A549 treated with Mapracorat at 1 μM for 4 hours (cell line): ENCODE measurements at places on chromosomes 11 and 22. TPM values are rescaled to one million over a fixed set of nuclear protein-coding genes. Genes with fewer than 3 reads are reported as not detected.

The TESMIN gene
- 3.3 to 7.6 TPM (median 6.7 TPM) in 5 replicates for total RNA-seq

The PLAAT5 gene
- not detected in 5 replicates for total RNA-seq

The KDELR3 gene
- 17.2 to 20.9 TPM (median 19.8 TPM) in 5 replicates for total RNA-seq

The ANO1 gene
- total RNA-seq = 1.6 to 2.4 TPM (median 2.2 TPM) in 5 replicates

The NRXN2 gene
- total RNA-seq = 0.16 to 0.62 TPM (median 0.35 TPM) in 5 replicates

The OR51B5 gene
- total RNA-seq = 0.13 TPM in 2 of 5 replicates, not detected in the others

The OR5W2 gene
- total RNA-seq = not detected in 5 replicates

The ELMOD1 gene
- 0.17 to 0.39 TPM (median 0.36 TPM) in 5 replicates for total RNA-seq

The SOX10 gene
- not detected in 5 replicates for total RNA-seq

The MOB2 gene
- total RNA-seq = 40.5 to 47.5 TPM (median 42.1 TPM) in 5 replicates

The HBG2 gene
- total RNA-seq = not detected in 5 replicates

The ALX4 gene
- 2.0 to 2.7 TPM (median 2.6 TPM) in 5 replicates for total RNA-seq

The SEC14L6 gene
- not detected in 5 replicates for total RNA-seq

The TRPC6 gene
- total RNA-seq = 0.60 to 0.96 TPM (median 0.73 TPM) in 5 replicates

The KLHL35 gene
- 0.63 to 1.5 TPM (median 1.3 TPM) in 5 replicates for total RNA-seq

The PATE4 gene
- not detected in 5 replicates for total RNA-seq

The LAMTOR1 gene
- 134 to 155 TPM (median 136 TPM) in 5 replicates for total RNA-seq

The KCNK7 gene
- total RNA-seq = 0.28 to 1.5 TPM (median 0.86 TPM) in 5 replicates

The ADM2 gene
- 0.44 to 0.68 TPM (median 0.51 TPM) in 5 replicates for total RNA-seq

The RPS6KB2 gene
- 39.1 to 52.9 TPM (median 48.1 TPM) in 5 replicates for total RNA-seq

The ZNRF3 gene
- total RNA-seq = 5.0 to 8.3 TPM (median 7.1 TPM) in 5 replicates

The GRAMD1B gene
- total RNA-seq = 22.3 to 32.7 TPM (median 32.0 TPM) in 5 replicates

The CARD16 gene
- not detected in 5 replicates for total RNA-seq

The LRRC75B gene
- total RNA-seq = 5.5 to 9.0 TPM (median 8.1 TPM) in 5 replicates

The SCARF2 gene
- 0.83 to 1.2 TPM (median 0.97 TPM) in 5 replicates for total RNA-seq

The ARHGAP20 gene
- total RNA-seq = 0.02 to 0.06 TPM in 2 of 5 replicates, not detected in the others

The KCTD14 gene
- 1.4 to 2.1 TPM (median 1.6 TPM) in 5 replicates for total RNA-seq

The TMEM86A gene
- total RNA-seq = 0.34 to 0.59 TPM (median 0.42 TPM) in 5 replicates

The APOBEC3B gene
- 27.0 to 32.6 TPM (median 28.8 TPM) in 5 replicates for total RNA-seq

The ZNRD2 gene
- total RNA-seq = 68.0 to 80.1 TPM (median 75.2 TPM) in 5 replicates

The DNAJB7 gene
- not detected in 5 replicates for total RNA-seq

The DCHS1 gene
- total RNA-seq = 0.06 to 0.12 TPM (median 0.10 TPM) in 5 replicates

The FLRT1 gene
- 0.03 to 0.10 TPM (median 0.06 TPM) in 4 of 5 replicates, not detected in the other for total RNA-seq

The TREH gene
- not detected in 5 replicates for total RNA-seq

The UVRAG gene
- 10.1 to 12.4 TPM (median 10.4 TPM) in 5 replicates for total RNA-seq

The OR6M1 gene
- total RNA-seq = not detected in 5 replicates

The MFNG gene
- 1.2 to 2.7 TPM (median 1.9 TPM) in 5 replicates for total RNA-seq

The SLC7A4 gene
- total RNA-seq = not detected in 5 replicates

The SPTBN2 gene
- 8.7 to 10.7 TPM (median 9.7 TPM) in 5 replicates for total RNA-seq

The UBQLNL gene
- not detected in 5 replicates for total RNA-seq

The ANO3 gene
- total RNA-seq = 0.04 to 0.10 TPM in 2 of 5 replicates, not detected in the others

The RCOR2 gene
- total RNA-seq = 0.87 to 1.3 TPM (median 0.93 TPM) in 5 replicates

The SYT12 gene
- 12.6 to 22.3 TPM (median 19.9 TPM) in 5 replicates for total RNA-seq

The PICALM gene
- 67.0 to 86.9 TPM (median 79.9 TPM) in 5 replicates for total RNA-seq

The IRAG1 gene
- total RNA-seq = 0.05 to 0.13 TPM (median 0.08 TPM) in 4 of 5 replicates, not detected in the other

The TEX12 gene
- total RNA-seq = not detected in 5 replicates

The PIK3IP1 gene
- 0.73 to 1.2 TPM (median 0.78 TPM) in 5 replicates for total RNA-seq

The OR5A1 gene
- not detected in 5 replicates for total RNA-seq

The ART1 gene
- total RNA-seq = not detected in 5 replicates

The ST3GAL4 gene
- total RNA-seq = 26.0 to 28.9 TPM (median 27.8 TPM) in 5 replicates

The SNX32 gene
- total RNA-seq = 0.09 TPM in 1 of 5 replicates, not detected in the others

The SPDYC gene
- not detected in 5 replicates for total RNA-seq

The TSKU gene
- 109 to 152 TPM (median 142 TPM) in 5 replicates for total RNA-seq

The ADAMTS8 gene
- 0.86 to 1.4 TPM (median 1.1 TPM) in 5 replicates for total RNA-seq

The RFPL2 gene
- total RNA-seq = 0.15 to 0.26 TPM (median 0.18 TPM) in 4 of 5 replicates, not detected in the other

The WT1 gene
- 5.0 to 5.8 TPM (median 5.3 TPM) in 5 replicates for total RNA-seq

The SLC6A5 gene
- total RNA-seq = not detected in 5 replicates
